ENCODE measurements at places on chromosomes 3 and 15. TPM values are rescaled to one million over a fixed set of nuclear protein-coding genes. Genes with fewer than 3 reads are reported as not detected.

DNA sequence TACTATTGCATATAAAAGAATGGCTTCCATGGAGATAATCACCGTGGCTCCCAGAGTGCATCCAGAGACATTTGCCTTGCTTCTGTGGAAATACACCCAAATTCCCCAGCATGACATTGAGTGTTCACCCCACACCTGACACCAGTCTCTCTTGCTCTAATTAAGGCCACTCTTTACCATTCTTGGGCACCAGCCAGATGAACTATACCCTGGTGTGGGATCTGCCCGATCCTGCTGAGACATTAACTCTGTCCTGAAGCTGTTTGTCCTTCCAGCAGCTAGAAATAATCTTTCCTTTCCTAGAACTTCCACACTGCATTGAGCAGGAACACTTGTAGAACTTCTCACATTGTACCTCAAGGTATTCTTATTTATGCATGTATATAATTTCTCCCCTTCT lies 105.2 kb downstream of the LPP start:
- DNase-seq: no peak
- no peaks in the 10 kb centered on the region for H3K4me1 ChIP-seq
- no peaks in the 10 kb centered on the region for H3K36me3 ChIP-seq
- H3K4me3 ChIP-seq: no peak overlapping the region
- no peaks in the 10 kb centered on the region for H3K27me3 ChIP-seq
- H3K27ac ChIP-seq: peak overlapping the region; percentile 10

RHO gene
- not detected for total RNA-seq

IL5RA gene
- total RNA-seq: not detected

SOX14 gene
- not detected for total RNA-seq

USP13 gene
- total RNA-seq: 11.1 TPM
